ENCODE measurements at places on chromosomes 5 and 9.

DNA sequence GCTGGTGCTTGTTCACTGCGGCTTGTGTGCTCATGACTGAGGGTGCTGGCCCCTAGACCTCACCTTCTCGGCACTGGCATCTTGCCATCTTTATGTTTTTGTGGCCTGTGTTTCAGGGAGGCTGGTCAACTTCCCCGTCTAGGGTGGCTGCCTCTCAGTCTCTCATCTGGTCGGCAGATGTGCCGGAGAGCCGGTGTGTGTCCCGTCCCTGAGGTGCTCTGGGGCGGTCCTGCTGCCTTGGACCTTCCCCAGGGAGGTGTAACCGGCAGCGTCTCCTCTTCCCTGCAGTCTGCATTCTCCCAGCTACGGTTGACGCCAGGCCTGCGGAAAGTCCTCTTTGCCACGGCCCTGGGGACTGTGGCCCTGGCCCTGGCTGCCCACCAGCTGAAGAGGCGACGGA, 5.6 kb downstream of the MIGA2 start:
- H3K4me1 ChIP-seq = peaks cover 18% of the 10 kb centered on the region
- DNase-seq = no peak
- no peaks in the 10 kb centered on the region for H3K27me3 ChIP-seq
- no peak overlapping the region for H3K27ac ChIP-seq

GRCh38 chr5:75603821-75604220, 7.4 kb upstream of the ANKDD1B start:
- H3K27ac ChIP-seq = no peak overlapping the region
- DNase-seq = no peak
- H3K4me3 ChIP-seq = no peak overlapping the region
- H3K4me1 ChIP-seq = no peaks in the 10 kb centered on the region
- peaks cover 5% of the 10 kb centered on the region for H3K36me3 ChIP-seq

DNA sequence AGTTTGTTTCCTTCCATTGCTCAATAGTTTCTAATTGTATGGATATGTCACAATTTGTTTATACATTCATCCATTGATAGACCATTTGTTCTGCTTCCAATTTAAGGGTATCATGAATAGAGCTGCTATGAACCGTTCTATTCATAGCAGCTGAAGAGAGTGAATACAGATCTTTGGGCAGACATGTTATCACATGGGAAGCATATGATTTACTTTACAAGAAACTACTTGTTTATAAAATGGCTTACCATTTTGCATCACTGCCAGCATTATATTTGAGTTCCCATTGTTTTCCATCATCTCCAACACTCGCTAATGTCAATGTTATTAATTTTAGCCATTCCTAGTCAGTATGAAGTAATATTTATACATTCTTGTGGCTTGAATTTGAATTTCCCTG, 549.0 kb downstream of the MAT2B start:
- H3K27ac ChIP-seq = no peak overlapping the region
- no peak for DNase-seq
- H3K4me1 ChIP-seq = no peaks in the 10 kb centered on the region
- no peak overlapping the region for H3K4me3 ChIP-seq

DNA sequence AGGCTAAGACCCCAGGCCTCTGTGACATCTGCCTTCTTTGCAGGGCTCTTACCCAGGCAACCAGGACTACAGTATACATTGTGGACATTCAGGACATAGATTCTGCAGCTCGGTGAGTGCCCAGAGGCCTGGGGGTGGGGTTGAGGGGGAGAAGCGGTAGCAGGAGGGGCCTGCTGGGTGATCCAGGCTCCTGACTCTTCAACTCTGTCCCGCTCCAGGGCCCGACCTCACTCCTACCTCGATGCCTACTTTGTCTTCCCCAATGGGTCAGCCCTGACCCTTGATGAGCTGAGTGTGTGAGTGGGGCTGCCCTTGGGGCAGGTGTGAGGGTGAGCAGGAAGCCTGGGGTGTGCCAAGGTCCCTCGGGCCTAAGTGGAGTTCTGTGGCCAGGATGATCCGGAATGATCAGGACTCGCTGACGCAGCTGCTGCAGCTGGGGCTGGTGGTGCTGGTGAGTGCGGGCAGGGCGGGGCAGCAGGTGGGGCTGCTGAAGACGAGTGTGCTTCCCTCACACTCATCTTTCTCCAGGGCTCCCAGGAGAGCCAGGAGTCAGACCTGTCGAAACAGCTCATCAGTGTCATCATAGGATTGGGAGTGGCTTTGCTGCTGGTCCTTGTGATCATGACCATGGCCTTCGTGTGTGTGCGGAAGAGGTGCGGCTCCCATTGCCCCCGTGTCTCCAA, 19.8 kb downstream of the GPRIN1 start:
- no peak overlapping the region for H3K4me3 ChIP-seq
- no peak for DNase-seq
- H3K27ac ChIP-seq = no peak overlapping the region
- H3K27me3 ChIP-seq = no peaks in the 10 kb centered on the region
- no peaks in the 10 kb centered on the region for H3K36me3 ChIP-seq
- H3K4me1 ChIP-seq = no peaks in the 10 kb centered on the region

- no peaks in the 10 kb centered on the region for H3K36me3 ChIP-seq
- no peaks in the 10 kb centered on the region for H3K27me3 ChIP-seq
- no peak overlapping the region for H3K27ac ChIP-seq
- no peak for DNase-seq
These were observed 115.1 kb downstream of the ESM1 start for GRCh38 chr5:54870271-54870670.

DNA sequence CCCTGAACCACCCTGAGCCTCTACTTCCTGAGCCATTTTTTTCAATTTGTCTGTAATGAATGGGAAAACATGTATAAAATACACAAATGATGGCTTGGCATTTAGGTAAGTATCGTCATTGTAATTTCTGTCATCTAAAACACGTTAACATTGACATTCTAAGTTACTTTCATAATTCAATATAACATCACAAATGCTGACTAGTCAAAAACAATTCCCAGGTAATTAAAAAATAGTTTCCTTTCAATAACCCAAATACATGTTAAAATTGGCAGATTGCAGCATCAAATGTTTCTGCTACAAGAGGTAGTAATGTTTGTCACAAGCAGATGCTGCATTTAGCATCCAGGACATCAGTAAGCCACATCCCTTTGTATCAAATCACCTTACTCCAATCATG, 776.4 kb downstream of the KCTD16 start:
- H3K4me1 ChIP-seq = no peaks in the 10 kb centered on the region
- H3K36me3 ChIP-seq = no peaks in the 10 kb centered on the region
- no peaks in the 10 kb centered on the region for H3K27me3 ChIP-seq
- no peak overlapping the region for H3K27ac ChIP-seq
- DNase-seq = no peak

GRCh38 chr9:113361304-113362018, 12.1 kb downstream of the BSPRY start:
- H3K4me1 ChIP-seq = no peaks in the 10 kb centered on the region
- no peak for DNase-seq
- H3K27ac ChIP-seq = no peak overlapping the region
- H3K4me3 ChIP-seq = no peak overlapping the region

DNA sequence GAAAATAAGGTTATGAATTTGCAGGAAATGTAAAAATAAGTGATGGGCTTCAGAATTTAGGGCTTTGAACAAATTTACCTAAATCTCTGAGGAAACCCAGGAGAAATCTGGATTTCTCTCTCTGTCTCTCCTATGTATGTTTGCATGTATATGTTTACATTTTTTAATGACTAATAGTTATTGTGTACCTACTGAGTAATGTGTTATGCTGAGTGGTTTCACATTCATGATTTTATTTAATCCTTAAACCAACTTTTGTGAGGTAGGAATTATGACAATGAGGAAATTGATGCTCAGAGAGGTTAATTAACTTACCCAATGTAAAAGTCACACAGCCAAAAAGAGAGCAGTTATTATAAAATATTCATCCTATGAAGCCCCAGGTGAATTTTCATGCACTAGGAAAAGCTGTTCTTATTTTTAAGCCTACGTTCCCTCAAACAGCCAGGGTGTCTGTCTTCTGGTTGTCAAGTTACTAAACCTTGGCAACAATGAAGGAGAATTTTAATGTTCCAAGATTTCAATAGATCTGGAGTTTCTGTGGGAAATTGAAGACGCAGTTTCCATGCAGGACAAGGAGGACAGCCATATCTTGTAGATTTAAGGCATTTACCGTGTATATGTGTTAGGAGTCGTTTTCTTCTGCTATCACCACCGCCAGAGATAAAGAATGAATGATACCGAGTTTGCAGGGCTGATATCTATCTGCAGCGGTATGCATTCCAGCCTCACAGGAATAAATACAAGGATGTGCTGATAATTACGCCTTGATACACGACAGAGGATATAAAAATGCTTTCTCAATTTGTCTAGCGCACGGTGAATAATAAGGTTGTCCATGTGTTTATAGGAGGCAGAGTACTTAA, 484.8 kb downstream of the ZSWIM6 start:
- no peak overlapping the region for H3K27ac ChIP-seq
- no peaks in the 10 kb centered on the region for H3K4me1 ChIP-seq
- no peaks in the 10 kb centered on the region for H3K27me3 ChIP-seq
- H3K4me3 ChIP-seq = no peak overlapping the region
- H3K36me3 ChIP-seq = no peaks in the 10 kb centered on the region
- DNase-seq = no peak

- H3K27ac ChIP-seq = no peak overlapping the region
- peaks cover 11% of the 10 kb centered on the region for H3K36me3 ChIP-seq
- peaks cover 7% of the 10 kb centered on the region for H3K4me1 ChIP-seq
- H3K27me3 ChIP-seq = no peaks in the 10 kb centered on the region
- no peak for DNase-seq
- no peak overlapping the region for H3K4me3 ChIP-seq
These were observed 5.4 kb downstream of the RAD17 start for GRCh38 chr5:69374911-69375446.

DNA sequence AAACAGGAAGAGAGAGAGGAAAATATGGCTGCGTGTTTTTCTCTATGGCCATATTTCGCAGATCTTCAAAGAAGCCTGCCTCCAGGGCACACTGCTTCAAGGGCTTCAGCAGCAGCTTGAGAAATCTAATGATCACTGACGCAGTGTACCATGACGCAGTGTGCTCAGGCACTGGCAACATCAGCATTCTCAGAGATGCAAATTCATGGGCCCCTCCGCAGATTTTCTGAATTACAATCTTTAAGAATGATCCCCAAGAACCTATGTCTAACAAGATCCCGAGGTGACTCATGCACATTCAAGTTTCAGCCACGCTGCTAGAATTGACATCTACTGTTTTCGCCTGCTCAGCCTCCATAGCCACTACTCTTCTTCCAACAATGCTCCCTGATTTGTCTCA, 143.9 kb upstream of the ZNF366 start:
- no peak overlapping the region for H3K4me3 ChIP-seq
- H3K27me3 ChIP-seq = no peaks in the 10 kb centered on the region
- H3K36me3 ChIP-seq = no peaks in the 10 kb centered on the region
- H3K4me1 ChIP-seq = no peaks in the 10 kb centered on the region
- H3K27ac ChIP-seq = no peak overlapping the region

GRCh38 chr5:174798551-174798951, 74.2 kb downstream of the MSX2 start:
- no peaks in the 10 kb centered on the region for H3K4me1 ChIP-seq
- no peaks in the 10 kb centered on the region for H3K36me3 ChIP-seq
- H3K27me3 ChIP-seq = peaks cover 6% of the 10 kb centered on the region
- no peak overlapping the region for H3K27ac ChIP-seq
- H3K4me3 ChIP-seq = no peak overlapping the region
- DNase-seq = no peak

GRCh38 chr9:21505425-21506179, 23.5 kb upstream of the IFNE start:
- H3K36me3 ChIP-seq = no peaks in the 10 kb centered on the region
- peaks cover 4% of the 10 kb centered on the region for H3K4me1 ChIP-seq
- DNase-seq = no peak
- no peak overlapping the region for H3K27ac ChIP-seq

DNA sequence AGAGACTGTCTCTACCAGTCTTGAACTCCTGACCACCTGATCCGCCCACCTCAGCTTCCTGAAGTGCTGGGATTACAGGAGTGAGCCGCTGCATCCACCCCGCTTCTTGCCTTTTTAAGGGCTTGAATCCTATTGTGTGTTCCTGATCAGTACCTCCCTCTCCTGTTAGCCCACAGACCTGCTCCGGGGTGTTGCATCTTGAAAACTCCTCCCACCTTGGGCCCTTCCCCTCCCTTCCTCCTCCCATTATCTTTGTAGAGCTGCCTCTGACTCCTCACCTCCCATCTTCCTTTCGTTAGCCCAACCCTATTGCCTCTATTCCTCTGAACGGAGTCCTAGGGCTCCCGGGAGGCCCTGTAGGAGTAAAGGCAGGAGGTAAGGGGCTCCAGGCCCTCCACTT, 48.5 kb upstream of the NEK6 start:
- H3K36me3 ChIP-seq = no peaks in the 10 kb centered on the region
- H3K27ac ChIP-seq = peak overlapping the region; percentile 54
- H3K4me3 ChIP-seq = no peak overlapping the region
- peaks cover 52% of the 10 kb centered on the region for H3K4me1 ChIP-seq

GRCh38 chr5:83472508-83473345, 1.2 kb downstream of the VCAN start:
- H3K27ac ChIP-seq = no peak overlapping the region
- H3K4me3 ChIP-seq = peak overlapping the region; percentile 2

DNA sequence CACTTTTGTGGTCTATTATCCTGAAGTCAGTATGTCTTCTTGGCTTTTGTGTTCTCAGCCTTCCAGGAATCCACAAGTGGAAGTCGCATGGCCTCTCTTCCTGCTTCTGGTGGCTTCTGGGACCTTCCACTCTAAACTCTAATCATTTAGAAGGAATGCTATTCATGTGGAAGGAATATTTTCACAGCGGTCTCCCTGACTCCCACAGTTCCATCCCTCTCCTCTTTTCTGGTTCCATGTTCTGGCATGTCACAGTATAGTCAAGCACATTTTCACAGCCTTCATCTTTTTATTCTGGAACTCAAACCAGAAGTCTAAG, 7.3 kb upstream of the RAI14 start:
- H3K27ac ChIP-seq = no peak overlapping the region
- no peaks in the 10 kb centered on the region for H3K36me3 ChIP-seq
- H3K4me1 ChIP-seq = no peaks in the 10 kb centered on the region
- no peak for DNase-seq
- H3K4me3 ChIP-seq = no peak overlapping the region
- H3K27me3 ChIP-seq = no peaks in the 10 kb centered on the region

All from natural killer cell (primary cell).